ENCODE measurements at places on chromosomes 3 and 15.

DNA sequence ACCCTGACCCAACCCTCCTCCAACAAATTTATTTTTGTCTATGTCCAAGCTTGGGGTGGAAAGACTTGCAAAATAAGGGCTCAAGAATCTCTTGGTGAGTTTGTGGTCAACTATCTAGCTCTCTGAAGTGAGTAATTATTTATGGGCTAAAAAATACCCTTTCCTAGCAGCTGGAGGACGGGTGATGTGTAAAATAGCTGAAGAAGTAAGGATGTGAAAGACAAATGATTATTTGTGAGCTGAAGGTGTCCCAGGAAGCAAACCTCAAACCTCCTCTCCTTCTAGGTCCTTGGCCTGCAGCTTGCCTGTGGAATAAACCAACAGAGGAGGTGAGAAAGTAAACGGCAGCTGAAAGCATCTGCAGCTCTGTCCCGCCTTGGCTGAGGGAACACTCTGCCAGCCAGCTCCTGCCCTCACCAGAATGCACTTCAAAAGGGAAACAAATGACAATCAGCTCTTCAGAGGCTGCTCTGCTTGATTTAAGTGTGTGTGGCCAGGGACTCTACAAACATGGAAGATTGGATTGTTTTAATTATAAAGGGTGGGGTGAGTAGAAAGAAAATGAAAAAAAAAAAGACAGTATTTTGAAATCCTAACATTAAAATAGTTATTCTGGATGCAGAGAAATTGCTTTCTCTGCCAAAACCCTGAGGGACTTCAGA lies 60.3 kb downstream of the TM4SF4 start:
- no peak for DNase-seq

DNA sequence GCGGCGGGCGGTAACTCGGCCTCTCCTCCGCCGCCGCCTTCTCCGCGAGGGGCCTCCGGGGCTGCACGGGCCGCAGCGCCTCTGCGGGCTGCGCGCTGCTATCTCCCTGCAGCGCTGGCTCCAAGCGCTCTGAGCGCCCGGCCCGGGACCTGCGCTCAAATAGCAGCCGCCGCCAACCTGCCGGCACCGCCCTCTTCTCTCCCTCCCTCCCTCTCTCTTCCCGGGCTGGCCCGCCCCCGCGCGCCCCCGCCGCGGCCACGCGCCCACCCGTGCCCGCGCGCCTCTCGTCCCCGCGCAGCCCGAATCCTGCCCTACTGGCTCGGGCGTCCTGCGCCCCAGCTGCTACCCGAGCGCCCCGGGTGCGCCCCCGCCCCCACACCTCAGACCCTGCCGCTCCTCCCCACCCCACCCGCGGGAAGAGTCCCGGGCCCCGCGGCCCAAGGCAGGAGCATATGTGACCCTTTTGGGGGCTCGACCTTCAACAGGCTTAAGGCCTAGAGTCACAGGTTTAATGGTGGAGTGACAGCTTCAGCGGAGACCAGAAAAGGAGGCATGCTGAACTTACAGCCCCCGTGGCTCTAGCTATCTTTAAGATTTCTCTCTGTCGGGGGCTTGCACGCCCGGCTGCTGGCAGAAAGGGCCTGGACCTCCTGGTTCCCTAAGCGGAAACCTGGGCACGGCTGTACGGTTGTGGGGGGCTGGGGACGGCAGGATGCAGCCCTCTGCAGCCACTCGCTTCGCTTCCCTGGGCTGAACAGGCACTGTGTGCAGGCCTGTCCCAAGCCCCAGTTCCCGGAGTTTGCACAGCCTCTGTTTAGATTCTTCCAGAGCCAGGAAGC lies at the start of gene CACNA2D2:
Gene CACNA2D2, minus strand, starts transcription at position 131 of the 839 bp plus-strand sequence. CDS start 211 bp downstream, outside the sequence.
- DNase-seq: no peak

GRCh38 chr15:68807249-68807648 lies 13.4 kb downstream of the ANP32A start:
- no peak for DNase-seq

DNA sequence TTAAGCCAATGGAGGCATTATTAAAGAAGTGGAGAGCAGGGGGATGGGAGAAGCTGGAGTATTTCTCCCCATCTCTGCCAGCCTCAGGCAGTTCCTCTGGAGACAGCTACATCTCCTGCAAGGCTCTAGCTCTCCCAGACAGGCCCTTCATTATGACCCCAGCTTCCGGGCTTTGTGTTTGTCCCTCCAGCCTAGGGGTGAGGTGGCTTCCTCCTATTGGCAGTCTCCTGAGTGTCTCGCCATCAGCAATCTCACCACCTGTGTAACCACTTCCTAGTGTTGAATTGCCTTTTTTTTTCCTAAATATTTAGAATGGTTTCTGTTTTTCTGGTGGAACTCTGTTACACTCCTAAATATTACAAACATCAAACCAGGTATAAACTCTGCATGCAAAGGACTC lies 122.3 kb downstream of the FAM174B start:
- DNase-seq: no peak

- DNase-seq: no peak
Measured at GRCh38 chr3:53799338-53799865, 46.8 kb downstream of the CHDH start.

DNA sequence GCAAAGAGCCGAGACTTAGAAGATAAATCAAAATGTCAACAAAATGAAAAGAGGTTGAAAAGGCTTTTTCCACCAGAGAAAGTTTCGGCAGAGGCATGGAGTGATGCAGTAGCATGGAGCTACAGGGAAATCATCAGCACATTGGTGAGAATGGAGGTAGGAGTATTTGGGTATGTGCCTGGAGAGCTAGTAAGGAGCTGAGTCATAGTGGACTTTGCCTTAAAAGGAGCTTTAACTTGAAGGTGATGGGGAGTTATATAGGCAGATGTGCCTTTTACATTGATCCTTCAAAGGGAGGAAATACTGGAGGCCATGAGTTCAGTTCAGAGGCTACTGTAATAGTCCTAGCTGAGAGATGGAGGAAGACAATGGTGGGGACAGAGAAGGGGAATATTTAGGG lies 44.3 kb downstream of the IL5RA start:
- DNase-seq: no peak
